ENCODE measurements at places on chromosomes 11 and 22.

DNA sequence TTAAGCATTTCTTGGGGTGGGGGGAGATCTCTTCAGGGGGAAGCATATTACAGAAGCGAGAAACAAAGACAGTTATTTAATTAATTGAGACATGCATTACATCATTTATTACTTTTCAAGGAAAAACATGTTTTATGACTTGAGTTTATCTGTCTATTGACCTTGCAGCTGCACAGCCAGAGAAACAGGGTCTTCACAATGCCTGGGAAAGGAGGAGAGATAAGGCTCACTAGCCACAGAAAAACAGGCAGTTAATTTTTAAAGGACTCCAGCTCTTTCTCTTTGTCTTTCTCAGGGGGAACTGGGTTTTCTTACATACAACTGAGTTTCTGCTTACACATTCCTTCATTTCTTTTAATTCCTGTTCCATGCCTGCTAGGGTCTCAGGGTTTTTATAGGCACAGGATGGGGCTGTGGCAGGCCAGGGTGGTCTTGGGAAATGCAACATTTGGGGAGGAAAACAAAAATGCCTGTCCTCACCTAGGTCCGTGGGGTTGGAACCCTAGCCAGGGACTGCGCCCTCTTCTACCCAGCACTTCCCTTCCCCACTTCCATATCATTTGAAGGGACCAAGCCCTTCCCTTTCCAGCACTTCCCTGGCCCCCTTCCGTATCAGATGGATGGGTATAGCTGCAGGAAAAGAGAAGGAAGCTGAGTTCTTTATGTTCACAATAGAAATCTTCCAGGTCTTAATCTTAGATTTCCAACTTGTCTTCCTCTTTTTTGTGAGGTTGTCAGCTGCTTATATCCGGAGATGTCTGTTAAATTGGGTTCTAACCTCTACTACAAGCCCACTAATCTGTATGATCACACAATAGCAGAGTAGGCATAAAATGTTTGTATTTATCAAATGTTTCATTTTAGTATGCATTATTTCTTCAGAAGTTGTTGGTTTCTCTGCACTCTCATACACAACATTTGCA lies 38.3 kb downstream of the BIRC2 start:
- DNase-seq, result no peak
- H3K27me3 ChIP-seq, result no peaks in the 10 kb centered on the region
- H3K36me3 ChIP-seq, result peaks cover 30% of the 10 kb centered on the region
- no peak overlapping the region for H3K27ac ChIP-seq
- H3K4me1 ChIP-seq, result no peaks in the 10 kb centered on the region

- H3K4me3 ChIP-seq, result no peak overlapping the region
- no peak overlapping the region for H3K27ac ChIP-seq
These were observed 6.0 kb downstream of the RTL6 start for GRCh38 chr22:44492036-44492405.

DNA sequence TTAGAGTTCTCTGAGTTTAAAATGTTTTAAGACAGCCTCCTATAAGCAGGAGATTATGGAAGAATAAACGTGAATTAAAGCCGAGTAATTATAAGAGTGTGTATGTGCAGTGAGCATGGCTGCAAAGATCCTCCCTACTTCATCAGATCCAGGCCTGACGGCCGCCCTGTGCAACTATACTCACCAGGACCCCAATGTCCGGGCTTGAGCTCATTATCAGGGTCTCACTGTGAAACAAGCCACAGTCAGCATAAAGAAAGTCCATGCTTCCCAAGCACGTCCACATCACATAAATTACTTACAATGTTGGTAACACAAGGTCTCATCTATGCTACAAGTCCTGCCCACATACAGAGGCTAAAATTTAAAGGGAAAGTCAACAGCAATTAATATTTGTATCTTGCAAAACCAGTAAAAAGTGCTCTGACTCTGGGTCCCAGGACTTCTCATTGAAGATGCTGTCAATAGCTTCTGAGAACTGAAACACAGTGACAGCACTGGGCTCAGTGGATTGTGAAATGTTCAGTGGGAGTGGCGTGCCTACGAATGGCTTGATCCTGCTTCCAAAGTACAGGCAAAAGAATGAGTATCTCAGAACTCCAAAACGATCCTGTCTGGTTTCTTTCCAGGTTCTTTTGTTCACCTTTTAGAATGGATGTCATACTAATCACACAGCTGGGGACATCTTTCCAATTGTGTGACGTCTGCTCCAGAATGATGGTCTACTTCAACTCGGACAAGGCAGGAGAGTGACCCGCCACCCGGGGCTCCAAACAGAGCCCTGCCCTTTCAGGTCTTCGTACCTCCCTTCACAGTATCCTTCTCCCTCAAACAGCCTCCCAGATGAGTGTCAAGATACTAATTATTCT lies 72.1 kb upstream of the ARFGAP3 start:
- H3K4me1 ChIP-seq, result peaks cover 77% of the 10 kb centered on the region
- H3K4me3 ChIP-seq, result no peak overlapping the region
- no peaks in the 10 kb centered on the region for H3K27me3 ChIP-seq
- H3K27ac ChIP-seq, result peak overlapping the region; percentile 91
- peak; percentile 72 for DNase-seq
- H3K36me3 ChIP-seq, result no peaks in the 10 kb centered on the region

DNA sequence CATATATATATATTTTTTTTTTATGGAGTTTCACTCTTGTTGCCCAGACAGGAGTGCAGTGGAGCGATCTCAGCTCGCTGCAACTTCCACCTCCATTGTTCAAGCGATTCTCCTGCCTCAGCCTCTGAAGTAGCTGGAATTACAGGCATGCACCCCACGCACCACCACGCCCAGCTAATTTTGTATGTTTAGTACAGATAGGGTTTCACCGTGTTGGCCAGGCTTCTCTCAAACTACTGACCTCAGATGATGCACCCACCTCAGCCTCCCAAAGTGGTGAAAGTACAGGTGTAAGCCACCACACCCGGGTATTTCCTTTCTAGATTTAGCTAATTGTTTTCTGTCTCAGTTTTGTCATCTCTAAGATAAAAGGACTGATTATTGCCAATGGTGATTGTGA lies 821.1 kb downstream of the CNTN5 start:
- H3K27me3 ChIP-seq, result no peaks in the 10 kb centered on the region
- H3K4me3 ChIP-seq, result no peak overlapping the region
- no peaks in the 10 kb centered on the region for H3K4me1 ChIP-seq
- DNase-seq, result no peak
- H3K36me3 ChIP-seq, result no peaks in the 10 kb centered on the region

- H3K27ac ChIP-seq, result peak overlapping the region; percentile 87
- peak overlapping the region; percentile 50 for H3K4me3 ChIP-seq
- H3K4me1 ChIP-seq, result peaks cover 38% of the 10 kb centered on the region
- no peaks in the 10 kb centered on the region for H3K27me3 ChIP-seq
- H3K36me3 ChIP-seq, result no peaks in the 10 kb centered on the region
These were observed 26.0 kb downstream of the SCGB1A1 start for GRCh38 chr11:62444835-62445234.

GRCh38 chr22:34814260-34815025 lies 251.5 kb upstream of the ISX start:
- H3K4me1 ChIP-seq, result no peaks in the 10 kb centered on the region
- no peak overlapping the region for H3K4me3 ChIP-seq
- no peak overlapping the region for H3K27ac ChIP-seq
- no peaks in the 10 kb centered on the region for H3K27me3 ChIP-seq

All from upper lobe of right lung (tissue), 1 donor.